ENCODE measurements at places on chromosomes 2 and 18.

DNA sequence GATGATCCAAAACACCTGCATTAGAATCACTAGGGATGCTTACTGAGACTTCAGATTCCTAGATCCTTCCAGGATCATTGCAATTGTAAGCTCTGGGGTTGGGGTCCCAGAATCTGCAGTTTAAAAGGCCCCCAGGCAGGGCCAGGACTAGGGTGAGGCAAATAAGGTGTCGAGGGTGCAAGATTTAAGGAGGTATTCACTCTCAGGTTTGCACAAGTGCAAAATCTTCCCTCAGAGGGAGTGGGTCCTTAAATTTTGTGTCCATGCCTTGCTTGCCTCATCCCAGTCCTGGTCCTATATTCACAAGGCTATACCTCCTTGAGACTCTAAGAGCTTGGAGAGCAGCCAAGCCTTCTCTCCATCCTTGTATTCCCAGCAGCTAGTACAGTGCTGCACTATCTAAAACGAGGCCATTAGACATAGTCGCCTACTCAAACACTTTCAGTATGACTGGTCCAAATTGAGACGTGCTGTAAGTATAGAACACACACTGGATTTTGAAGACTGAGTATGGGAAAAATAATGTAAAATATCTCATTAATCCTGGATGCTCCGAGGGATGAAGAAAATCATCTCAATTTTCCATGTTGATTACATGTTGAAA, 31.6 kb upstream of the MREG start:
- no peak for DNase-seq

GRCh38 chr2:54936766-54937165, 113.5 kb downstream of the RTN4 start:
- DNase-seq, result no peak

- DNase-seq, result no peak
These were observed 287.9 kb downstream of the PDE11A start for GRCh38 chr2:177784745-177785067.

DNA sequence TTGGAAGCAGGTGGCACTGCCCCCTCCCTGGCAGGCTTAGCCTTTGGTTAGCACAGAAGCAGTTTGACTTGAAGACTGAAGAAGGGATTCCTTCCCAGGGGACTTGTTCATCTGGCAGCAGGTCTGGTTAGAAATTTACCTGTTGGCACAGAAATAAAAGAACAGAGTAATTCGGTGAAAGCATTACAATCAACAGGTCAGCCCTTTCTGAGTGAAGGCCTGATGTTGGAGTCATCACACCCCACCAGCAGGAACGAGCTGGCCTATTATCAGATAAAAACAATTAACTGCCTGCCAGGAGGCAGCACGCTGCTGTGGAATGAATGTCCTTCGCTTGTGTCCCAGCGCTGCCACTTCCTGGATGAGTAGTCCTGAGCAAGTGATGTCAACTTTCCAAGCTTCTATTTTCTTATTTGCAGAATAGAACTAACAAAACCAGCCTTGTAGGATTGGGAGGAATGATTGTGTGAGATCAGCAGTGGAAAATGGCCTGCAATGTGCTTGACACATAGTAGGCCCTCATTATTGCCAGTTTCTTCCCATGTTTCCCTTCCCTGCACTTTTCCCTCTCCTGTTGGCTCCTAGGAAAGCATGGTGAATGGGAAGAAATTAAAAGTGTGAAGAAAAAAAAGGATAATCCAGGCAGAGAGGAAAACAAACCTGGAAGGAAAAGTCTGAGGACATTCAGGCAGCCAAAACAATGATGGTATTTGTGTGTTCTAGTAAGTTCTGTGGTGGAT, 29.0 kb downstream of the LGALSL start:
- DNase-seq, result peak; percentile 40

DNA sequence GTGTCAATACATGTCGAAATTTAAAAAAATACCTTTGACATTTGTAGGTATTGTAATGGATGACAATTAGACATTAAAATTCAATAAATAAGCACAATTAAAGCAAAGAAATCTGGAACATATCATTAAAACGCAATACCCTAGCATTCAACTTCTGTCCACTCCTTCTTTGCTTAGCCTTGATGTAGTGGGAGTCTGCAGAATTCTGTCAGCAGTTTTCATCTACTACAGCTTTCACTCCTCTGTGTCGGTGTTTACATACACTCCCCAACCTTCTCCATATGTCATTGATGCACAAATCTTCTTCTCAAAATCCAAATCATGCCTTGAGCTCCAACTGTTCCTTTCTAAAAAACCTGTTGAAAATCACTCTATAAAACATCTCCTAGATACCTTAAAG, 1380.6 kb downstream of the DSC3 start:
- no peak for DNase-seq

- no peak for DNase-seq
These were observed 59.3 kb upstream of the CCDC68 start for GRCh38 chr18:55018602-55019001.

- no peak for DNase-seq
These were observed 301.4 kb downstream of the NR4A2 start for GRCh38 chr2:156031121-156031520.

DNA sequence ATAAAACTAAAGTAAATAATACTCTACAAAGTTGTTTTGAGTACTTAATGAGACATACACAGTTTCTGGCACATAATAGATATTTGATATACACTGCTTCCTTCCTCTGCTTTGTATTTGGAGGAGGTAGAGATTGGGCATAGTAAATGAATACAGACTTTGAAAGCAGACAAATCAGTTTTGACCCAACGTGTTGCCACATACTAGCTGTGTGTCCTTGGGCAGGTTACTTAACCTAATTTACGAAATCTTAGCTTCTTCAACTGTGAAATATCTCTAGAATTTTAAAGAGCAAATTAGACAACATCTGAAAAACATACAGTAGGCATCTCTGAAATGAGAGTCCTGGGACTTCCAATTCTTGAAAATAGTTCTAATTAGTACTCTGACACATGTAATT, 425.4 kb downstream of the TGIF1 start:
- no peak for DNase-seq

GRCh38 chr2:40841856-40842255, 390.0 kb upstream of the SLC8A1 start:
- DNase-seq, result no peak

DNA sequence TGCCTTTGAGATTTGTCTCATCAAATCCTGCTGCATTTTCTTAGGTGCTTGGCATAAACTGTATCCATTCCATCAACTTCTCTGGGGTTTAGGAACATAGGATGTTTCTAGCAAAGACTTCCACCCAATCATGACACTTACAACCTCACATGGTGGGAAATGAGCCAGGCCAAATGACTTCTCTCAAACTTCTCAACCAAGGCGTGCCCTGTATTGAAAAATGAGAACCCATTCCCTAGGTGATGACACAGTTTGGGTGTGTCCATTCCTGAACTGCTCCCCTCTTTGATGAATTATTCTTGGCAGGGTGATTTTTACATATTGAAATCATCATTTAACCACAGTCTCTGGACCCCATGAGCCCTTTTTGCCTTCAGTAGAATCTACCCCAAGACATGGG, 161.1 kb downstream of the EN1 start:
- DNase-seq, result no peak

DNA sequence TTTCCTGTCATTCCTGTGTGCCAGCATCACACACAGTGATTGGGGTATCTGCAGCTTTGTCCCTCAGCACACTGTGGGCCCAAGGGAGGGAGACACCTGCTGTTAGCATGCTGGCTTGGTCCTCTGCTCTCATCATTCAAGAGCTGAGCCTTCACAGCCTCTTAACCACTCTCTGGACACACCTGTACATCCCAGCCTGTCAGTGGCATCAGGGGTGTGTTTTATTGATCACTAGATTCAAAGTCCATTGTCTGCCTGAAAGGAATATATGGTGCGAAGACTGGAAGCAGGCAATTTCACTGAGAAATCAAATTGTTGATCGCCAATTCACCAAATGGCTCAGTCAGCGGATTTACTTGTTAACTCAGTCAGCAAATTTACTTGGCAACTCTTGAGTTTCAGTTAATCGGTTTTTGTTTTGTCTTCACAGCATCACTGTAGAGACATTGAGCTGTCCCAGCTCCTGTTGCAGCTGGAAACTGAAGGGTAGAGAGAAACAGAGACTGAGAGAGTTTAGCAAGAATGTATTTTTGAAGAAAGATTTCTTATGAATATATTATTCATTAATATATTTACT, 56.3 kb upstream of the TMEM200C start:
- no peak for DNase-seq

DNA sequence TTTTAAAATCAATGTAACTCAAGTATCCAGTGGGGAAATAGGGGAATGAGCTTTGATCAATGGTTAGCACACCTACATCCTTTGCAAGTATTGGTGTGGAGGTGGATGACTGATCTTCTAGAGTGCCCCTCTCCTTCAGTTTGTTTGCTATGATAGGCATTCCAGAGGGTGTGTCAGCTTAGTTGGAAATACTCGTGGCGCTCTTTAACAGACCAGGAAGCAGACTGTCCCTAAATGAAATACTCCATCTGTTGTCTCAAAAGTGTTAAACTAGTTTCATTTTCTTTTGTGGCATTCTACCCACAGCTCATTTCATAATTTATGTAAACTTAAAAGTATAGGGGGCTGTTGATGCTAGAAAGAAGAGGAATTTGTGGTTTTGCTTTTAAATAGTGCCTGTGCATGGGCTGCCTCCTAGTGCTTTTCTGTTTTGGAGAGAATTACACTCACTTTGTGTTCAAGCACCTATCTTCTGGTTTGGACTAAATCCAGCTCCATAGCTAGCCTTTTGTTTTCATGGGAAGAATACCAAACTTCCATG, 66.2 kb downstream of the STAT1 start:
- DNase-seq, result no peak

- DNase-seq, result no peak
These were observed 36.5 kb upstream of the TNFRSF11A start for GRCh38 chr18:62288665-62289008.

- DNase-seq, result no peak
These were observed 83.2 kb upstream of the EPC2 start for GRCh38 chr2:148561389-148561788.

GRCh38 chr2:101464841-101465240, 10.1 kb downstream of the RFX8 start:
- DNase-seq, result no peak

GRCh38 chr18:11219571-11219970, 70.2 kb upstream of the PIEZO2 start:
- no peak for DNase-seq

Data from NCI-H2171 (cell line).